ENCODE measurements at places on chromosomes 11 and 22. TPM values are rescaled to one million over a fixed set of nuclear protein-coding genes. Genes with fewer than 3 reads are reported as not detected.

KCNA4 gene
- not detected for total RNA-seq

OR2AG2 gene
- total RNA-seq: 1.6 TPM

KCNJ1 gene
- not detected for total RNA-seq

OR51B4 gene
- not detected for total RNA-seq

CBL gene
- total RNA-seq: 12.7 TPM

CASP1 gene
- total RNA-seq: 32.0 TPM
